ENCODE measurements at places on chromosomes 6 and 20. TPM values are rescaled to one million over a fixed set of nuclear protein-coding genes. Genes with fewer than 3 reads are reported as not detected.

GRCh38 chr20:39163993-39164392 is 201.8 kb downstream of the DHX35 start:
- no peak for DNase-seq

GRCh38 chr20:18928626-18929025 is 115.0 kb downstream of the SCP2D1 start:
- DNase-seq: no peak

- DNase-seq: no peak
Observed at GRCh38 chr6:56866917-56867522, 87.9 kb upstream of the BEND6 start.

GRCh38 chr6:118187568-118188164 is 280.6 kb downstream of the SLC35F1 start:
- no peak for DNase-seq

DNA sequence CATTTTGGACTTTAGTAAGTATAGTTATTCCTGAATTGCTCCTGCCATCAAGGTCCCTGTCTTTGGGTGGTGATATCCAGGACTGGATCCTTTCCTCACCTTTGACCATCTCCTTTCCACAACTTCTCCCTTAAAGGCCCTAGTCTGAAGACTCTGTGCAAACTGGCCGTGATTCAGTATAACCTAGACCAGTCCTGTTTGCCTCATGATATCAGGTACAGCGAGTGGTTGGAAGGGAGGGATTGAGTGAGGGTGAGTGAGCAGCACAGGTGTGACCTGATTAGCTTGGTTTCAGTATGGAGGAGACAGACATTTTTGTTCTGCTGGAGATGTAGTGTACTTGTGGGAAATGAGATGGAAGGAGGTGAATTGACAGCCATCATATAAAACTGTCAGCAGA is 2.3 kb upstream of the RRP36 start:
- no peak for DNase-seq

DNA sequence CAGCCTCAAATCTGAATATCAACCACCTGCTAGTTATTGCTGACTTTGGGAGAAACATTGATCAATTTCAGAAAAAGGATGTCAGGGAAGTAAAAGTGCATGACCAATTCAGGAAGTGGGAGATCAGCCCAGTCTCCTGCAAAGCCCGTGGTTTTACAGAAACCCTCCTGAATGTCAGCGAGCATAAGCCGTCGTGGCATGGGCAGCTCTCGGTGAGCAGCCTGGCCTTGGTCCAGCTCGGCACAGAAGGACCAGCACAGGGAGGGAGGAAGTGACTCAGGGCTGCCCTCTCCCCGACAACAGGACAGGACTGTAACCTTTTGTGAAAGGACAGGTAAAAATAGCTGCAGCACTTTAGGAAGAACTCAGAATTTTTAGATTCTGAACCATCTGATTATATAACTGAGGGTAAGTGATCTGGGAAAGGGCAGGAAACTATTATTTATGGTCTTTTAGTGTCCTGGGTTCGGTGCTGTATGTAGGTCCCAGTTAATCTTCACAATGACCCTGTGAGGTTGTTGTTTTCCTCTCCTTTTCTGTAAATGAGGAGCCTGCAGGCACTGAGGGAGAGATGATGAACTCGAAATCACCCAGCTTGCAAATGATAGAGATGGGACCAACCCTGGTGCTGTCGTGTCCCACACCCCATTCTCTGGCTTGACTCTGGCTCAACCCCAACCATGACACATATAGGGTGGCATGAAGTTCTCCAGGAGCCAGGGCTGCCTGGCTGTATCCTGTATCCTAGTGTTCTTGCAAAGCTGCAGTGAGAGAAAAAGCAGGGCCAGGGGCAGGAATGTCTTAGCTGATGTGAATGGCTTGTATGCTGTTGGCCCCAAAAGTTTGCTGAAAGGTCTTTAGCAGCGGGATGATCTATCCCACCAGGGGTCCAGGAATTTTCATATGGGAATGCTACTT is 37.6 kb downstream of the NRN1 start:
- no peak for DNase-seq

GRCh38 chr6:7566617-7567173 is 23.3 kb upstream of the SNRNP48 start:
- no peak for DNase-seq

- no peak for DNase-seq
Observed at GRCh38 chr6:62345962-62346689, 60.1 kb upstream of the KHDRBS2 start.

GRCh38 chr6:35638679-35639078 is 50.0 kb downstream of the FKBP5 start:
- no peak for DNase-seq

DNA sequence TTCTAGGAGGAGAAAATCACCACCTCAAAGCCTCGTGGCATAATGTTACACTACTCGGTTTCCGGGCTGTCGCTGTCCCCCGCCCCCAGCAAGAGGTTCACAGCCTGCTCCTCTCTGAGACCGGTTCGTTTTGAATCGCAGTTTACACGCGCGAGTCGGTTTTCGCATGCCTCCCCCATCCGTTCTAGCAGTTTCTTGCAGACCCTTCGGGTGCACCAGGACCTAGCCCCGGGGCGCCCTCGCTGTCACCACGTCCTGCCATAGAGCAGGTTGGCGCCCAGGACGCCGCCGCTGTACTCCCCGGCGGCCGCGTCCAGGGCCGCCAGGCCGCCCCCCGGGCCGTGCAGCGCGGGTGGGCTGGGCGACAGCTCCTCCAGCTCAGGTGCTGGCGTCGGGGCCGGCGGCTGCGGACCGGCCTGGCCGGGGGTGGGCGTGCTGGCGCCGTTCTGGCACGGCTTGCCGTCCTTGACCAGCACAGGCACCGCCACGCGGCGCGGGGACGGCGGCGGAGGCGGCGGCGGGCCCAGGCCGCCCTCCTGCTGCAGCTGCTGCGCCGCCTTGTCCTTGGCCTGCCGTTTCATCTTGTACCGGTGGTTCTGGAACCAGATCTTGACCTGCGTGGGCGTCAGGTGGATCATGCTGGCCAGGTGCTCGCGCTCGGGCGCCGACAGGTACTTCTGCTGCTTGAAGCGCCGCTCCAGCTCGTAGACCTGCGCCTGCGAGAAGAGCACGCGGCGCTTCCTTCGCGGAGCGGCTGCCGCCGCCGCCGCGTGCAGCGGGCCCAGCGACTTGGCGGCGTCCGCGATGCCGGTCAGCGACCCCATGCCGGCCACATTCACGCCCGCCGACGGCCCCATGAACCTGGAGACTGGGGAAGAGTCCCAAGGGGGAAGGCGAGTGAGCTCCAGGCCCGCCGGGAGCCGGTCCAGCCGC is 1.4 kb downstream of the NKX2-4 start:
- no peak for DNase-seq

The MUC22 gene
- polyA plus RNA-seq: 0.04 TPM

The IL17A gene
- polyA plus RNA-seq: not detected

The GPR6 gene
- not detected for polyA plus RNA-seq

The GPX5 gene
- polyA plus RNA-seq: not detected

The PPARD gene
- 22.0 TPM for polyA plus RNA-seq

The SLC35D3 gene
- polyA plus RNA-seq: 0.21 TPM

Data from muscle of back (tissue), 13 donors.